ENCODE measurements at places on chromosomes 2 and 18.
A peak's percentile ranks its signal among the peaks of the same experiment; 100 is the strongest.

DNA sequence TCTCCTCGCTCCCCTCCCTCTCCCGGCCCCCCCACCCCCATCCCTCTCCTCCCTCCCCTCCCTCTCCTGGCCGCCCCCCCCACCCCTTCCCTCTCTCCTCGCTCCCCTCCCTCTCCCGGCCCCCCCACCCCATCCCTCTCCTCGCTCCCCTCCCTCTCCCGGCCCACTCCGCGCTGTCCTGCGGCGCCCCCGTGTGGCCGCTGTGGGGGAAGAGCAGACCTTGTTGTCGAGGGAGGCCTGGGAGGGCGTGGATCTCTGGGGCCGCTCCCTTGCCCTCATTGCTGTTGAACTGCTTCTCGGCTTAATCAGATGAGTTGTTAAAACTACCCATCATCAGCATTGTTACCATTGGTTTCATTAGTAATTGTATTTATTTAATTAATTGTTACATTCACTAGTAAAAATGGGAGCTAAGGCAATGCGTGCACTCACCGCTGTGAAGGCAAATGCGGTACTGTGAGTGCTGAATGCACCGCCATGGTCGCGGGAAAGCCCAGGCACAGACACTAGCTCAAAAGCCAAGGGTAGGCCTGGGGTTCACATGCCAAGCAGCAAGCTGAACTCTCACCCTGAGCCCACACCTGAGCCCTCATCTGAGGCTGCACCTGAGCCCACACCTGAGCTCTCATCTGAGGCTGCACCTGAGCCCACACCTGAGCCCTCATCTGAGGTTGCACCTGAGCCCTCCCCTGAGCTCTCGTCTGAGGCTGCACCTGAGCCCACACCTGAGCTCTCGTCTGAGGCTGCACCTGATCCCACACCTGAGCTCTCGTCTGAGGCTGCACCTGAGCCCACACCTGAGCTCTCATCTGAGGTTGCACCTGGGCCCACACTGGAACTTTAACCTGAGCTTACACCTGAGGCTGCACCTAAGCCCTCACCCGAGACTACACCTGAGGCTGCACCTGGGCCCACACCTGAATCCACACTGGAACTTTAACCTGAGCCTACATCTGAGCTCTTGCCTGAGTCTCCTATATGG, 8.8 kb downstream of the RTP5 start:
- peak; percentile 88 for DNase-seq

GRCh38 chr18:68822926-68823325, 25.0 kb downstream of the CCDC102B start:
- DNase-seq: no peak

- no peak for DNase-seq
Measured at GRCh38 chr18:48862132-48862531, 88.6 kb downstream of the SMAD7 start.

GRCh38 chr2:232854082-232854481, 16.0 kb upstream of the SNORC start:
- no peak for DNase-seq

DNA sequence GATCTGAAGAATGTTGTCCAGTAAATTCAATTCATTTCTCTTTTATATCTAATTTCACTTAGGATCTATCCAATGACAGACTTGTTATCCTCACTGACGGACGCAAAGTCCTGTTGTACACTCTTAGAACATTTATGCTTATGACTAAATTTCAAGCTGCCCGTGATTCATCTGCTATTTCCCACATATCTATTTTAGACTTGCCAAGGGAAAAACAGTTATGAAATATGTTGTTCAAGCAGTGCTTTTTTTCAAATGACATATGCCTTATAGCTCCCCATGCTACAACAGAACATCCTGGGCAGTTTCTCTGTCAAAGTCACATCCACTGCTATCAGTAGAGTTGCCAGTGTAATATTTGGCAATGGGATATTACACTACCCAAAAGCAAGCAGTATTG, 94.2 kb upstream of the CBLN2 start:
- DNase-seq: no peak

- no peak for DNase-seq
Measured at GRCh38 chr2:38262069-38262871, 114.8 kb downstream of the ATL2 start.

GRCh38 chr2:170313347-170313991, 135.5 kb downstream of the MYO3B start:
- DNase-seq: no peak

DNA sequence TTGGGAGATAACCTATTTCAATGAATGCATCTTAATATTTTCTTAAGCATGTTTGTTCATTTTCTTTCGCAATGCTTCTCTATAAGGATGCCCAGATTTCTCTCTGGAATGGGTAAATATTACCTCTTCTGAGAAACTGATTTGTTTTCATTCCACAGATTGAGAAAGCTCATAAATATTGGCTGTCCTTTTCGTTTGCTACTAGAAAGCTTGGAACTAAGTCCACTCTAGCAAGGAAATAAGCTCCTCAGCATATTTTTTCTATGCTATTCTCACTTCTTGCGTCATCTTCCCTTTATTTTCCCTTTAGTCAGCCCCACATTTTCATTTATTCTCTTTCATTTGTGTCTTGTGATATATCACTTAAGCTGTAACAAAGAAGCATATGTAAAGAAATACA, 76.3 kb downstream of the ANTXR1 start:
- no peak for DNase-seq

DNA sequence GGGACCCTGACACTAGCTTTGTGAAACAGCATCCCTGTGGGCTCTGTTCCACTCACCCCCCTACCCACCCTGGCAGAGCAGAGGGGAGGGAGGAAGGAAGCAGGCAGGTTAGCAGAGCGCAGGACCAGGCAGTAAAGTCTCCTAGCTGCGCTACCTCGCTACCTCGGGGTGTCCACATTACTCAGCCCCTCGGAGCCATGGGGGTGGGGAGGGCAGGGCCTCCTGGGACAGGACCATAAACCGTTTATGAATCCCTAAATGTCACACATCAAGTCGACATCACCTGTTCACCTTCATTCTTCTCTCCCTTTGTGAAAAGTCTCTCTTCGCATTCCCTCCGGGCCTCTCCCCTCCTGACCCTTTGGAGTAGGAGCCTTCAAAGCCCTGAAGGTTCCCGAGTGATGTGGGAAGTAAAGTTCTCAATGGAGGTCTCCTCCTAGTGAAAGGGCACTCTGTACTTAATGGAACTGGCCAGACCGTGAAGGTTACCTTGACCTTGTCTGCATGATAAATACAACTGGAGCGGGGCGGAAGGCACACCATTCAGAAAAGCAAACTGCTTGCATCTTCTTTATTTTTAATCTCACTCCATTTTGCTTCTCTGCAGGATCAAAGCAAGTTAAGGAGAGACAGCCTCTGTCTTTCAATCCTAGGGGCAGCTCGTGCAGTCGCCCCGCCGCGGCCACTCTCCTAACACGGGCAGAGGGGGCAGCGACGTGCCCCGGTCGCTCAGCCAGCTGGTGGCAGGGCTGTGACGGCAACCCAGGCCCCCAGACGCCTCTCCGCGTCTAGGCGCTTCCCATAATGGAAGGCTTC, 23.7 kb upstream of the SMAD7 start:
- DNase-seq: no peak

- DNase-seq: no peak
Measured at GRCh38 chr2:171297956-171298355, 135.8 kb downstream of the METTL8 start.

DNA sequence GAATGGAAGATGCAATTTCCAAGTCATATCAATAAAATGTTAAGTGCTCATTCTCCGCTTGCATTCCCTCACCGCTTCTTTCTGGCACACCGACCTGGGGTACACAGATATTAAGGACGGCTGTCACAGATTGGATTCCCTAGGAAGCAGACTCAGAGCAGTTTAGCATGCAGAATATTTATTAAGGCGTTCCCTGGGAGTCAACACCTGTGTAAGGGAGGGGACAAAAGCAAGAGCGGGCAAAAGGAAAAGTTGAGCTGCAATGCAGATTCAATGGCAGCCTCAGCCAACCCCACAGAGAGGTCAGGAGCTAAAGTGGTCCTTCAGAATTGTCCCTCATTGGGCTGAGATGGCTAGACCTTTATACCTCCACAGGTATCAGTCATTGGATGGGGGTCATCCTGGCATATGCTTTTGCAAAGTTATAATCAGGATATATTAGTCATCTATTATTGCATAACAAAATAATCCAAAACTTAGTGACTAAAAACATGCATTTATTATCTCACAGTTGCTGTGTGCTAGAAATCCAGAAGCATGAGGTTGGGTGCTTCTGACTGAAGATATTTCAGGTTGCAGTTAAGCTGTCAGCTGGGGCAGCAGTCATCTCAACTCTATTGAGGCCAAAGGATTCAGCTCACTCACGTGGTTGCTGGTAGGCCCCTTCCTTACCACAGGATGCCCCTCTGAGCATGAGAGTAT, 27.0 kb upstream of the INO80D start:
- DNase-seq: no peak

DNA sequence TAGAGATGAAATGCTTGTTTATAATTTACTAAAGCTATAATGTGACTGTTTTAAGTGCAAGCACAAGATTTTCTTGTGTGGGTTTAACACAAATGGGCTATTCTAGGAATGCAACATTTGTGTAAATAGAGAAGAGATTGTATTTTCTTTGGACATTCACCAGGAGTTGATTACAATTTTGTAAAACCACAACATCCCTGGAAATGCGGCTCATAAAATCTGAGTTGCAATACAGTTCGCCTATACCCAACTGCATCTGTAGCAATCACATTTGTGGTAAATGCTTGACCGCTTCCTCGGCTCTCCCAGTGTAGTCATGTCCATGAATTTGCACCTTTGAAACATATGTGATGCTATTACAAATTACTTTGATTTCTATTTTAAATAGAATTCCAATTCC, 348.7 kb upstream of the CDH20 start:
- no peak for DNase-seq

- no peak for DNase-seq
Measured at GRCh38 chr2:133819906-133820305, 251.6 kb upstream of the NCKAP5 start.

DNA sequence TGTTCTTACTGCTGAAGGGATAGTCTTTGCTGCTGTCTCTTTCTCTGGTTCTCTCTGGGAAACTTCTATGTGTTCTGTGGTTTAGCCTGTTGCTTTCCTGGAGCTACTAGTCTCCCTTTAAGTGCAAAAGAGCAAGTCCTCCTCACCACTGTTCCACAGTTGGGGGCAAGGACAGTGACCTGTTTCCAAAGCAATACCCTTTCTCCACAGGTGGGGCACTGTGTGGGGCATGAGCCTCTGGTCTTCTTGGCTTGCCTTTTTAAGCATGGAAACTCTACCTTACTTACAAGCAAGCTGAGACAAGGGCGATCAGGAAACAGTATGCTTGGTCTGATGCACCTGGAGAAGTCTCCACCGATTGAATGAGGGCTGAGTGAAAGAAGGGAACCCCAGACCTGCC, 156.7 kb downstream of the CPS1 start:
- no peak for DNase-seq

DNA sequence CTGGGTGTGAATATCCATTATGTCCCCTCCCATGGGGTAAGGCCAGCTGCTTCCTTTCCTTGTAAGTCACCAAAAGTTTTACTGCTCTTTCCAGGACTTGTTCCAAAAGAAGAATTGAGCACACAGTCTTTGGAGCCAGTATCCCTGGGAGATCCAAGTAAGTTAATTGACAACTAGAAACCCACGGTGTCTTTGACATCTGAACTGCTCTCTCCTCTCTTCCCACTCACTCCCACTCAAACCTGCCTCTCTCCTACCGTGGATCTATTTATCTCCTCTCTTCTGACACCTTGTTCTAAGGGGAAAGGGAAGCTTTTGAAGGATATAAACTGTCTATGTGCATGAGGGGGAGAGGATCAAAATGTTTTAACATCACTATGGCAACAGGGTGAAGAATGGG, 86.7 kb downstream of the VIT start:
- DNase-seq: no peak

- no peak for DNase-seq
Measured at GRCh38 chr2:107001964-107002696, 116.2 kb upstream of the ST6GAL2 start.

DNA sequence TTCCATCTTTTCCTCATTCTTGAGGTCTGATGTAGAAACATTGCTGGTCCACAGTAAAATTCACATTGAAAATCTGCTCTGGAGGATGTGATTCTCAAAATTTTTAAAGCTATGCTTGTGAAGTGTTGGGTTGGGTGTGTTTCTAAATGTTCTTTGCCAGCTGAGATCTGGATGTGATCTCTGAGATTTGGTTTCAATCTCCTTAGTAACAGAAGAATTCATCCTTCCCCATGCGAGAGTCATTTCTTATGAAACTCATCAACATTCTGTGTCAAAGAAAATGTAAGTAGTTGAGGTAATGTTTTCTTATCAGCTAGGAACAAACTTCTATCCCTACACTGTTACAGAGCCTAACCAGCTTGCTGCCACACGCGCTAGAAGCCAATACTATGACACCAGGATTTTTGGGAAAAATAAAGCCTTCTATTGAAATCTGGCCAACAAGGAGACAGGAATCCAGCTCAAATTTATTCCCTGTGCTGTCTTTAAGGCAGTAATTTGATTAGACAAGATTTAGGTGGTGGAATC, 134.9 kb downstream of the PTH2R start:
- DNase-seq: no peak

- DNase-seq: no peak
Measured at GRCh38 chr18:68548904-68549870, 165.7 kb downstream of the TMX3 start.

DNA sequence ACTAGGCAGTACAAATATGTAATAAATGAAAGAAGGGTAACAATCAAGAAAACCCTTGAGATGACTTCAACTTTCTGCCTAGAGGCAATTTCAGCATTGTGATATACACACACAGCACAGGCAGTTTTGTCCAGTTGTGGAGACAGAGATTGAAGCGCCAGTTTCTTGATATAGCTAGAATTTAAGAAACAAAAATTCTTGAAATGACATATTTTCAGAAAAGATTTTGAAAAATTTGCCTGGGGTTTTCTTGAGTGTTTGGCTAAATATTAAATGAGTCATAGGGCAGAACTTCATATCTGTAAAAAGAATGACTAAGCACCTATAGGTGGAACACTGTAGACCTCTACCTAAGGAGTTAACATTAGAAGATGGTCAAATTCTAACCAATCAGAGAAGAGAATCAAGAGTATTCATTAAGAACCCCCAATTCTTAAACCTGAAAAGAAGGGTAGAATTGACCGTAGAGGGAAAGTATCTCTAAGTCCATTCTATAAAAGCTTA, 1266.8 kb upstream of the TMEFF2 start:
- no peak for DNase-seq

DNA sequence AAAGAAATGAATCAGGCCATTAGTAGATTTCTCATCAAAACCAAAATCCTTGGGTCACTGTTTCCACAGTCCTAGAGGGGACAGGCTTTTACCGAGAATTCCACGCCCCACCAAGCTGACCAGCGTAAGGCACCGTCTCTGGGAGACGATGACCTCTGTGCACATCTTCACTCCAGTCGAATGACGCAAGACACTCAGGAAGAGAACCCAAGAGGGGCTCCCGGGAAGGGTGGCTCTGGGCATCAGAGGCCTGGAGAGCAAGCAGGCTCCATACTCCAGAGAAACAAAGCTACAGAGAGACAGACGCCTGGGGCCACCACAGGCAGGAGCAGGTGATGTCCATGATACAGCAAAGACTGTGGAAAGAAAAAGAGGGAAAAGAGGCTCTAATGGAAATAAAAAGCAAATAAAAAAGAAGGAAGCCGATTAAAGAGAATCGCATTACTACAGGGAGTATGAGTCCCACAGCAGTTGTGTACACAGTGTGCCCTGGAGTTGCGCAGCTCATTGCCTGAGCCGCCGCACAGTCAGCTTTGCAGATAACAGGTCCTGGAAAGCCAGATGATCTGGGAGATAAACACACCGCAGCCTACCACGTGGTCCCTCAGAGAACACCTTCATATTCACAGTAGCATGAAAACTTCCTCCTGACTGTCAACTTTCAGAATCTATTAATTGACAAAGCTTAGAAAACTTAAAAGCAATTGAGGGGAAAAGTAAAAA, 572.7 kb upstream of the SALL3 start:
- DNase-seq: no peak

Measured in H54 (cell line).